ENCODE measurements at places on chromosomes 13 and 19. TPM values are rescaled to one million over a fixed set of nuclear protein-coding genes. Genes with fewer than 3 reads are reported as not detected.

Gene LIG4
- total RNA-seq: 9.4 TPM

Gene SIRT6
- 29.6 TPM for total RNA-seq

Gene ZNF135
- 10.9 TPM for total RNA-seq

Gene SRRM5
- not detected for total RNA-seq

Gene RNF17
- total RNA-seq: not detected

Gene POMP
- 85.0 TPM for total RNA-seq

Gene MADCAM1
- total RNA-seq: not detected

Gene ATCAY
- total RNA-seq: not detected

Gene POLR2E
- 200 TPM for total RNA-seq

- DNase-seq: no peak
These were observed 27.3 kb upstream of the SLC7A10 start for GRCh38 chr19:33252971-33253370.

DNA sequence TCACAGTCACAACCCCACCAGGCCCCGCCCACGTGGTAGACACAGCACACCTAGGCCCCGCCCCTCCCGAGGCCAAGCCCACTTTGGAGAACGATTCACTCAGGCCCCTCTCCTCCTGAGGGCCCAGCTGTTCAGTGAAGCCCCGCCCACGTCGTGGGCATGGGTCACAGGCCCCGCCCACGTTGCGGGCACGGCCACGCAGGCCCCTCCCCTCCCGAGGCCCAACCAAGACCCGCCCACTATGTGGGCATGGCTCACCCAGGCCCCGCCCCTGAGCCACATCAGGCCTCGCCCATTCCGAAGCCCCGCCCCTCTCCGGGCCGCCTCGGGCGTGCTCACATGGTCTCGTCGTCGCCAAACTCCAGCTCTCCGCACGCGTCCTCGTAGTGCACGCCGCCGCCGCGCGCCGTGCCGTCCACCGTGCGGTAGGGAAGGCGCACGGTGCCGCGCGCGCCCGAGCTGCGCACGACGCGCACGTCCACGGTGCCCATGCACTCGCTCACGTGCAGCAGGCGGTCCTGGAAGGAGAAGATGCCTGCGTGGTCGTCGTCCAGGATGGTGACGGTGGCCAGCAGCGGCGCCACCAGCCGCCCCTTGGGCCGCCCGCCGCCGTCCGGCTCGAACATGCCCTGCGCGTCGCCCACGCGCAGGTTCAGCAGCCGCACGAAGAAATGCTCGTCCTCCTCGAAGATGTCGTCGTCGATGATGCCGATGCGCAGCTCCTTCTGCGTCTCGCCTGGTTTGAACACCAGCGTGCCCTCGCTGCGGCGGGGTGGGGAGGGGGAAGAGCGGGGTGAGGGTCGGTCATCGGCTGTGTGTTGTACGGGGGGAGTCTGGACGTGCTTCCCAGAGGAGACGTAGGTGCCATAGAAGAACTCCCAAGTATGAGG is 24.0 kb downstream of the SLC8A2 start:
- no peak for DNase-seq

- no peak for DNase-seq
These were observed 20.2 kb downstream of the HIPK4 start for GRCh38 chr19:40369797-40370196.

DNA sequence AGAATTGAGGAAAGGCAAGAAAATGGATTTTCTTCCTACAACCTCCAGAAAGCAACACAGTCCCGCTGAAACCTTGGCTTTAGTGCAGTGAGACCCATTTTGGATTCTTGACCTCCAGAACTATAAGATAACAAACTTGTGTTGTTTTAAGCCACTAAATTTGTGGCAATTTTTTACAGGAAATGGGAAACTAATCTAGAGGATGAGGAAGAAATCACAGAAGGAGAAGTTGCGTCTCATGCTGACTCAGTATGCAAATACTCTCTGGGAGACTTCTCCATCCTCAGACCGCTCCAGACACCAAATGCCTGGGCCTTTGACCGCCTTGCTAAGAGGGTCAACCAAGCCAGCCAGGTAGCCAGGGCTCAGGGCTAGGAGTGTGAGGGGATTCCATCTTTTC is 13.1 kb upstream of the CEACAM16 start:
- DNase-seq: no peak

DNA sequence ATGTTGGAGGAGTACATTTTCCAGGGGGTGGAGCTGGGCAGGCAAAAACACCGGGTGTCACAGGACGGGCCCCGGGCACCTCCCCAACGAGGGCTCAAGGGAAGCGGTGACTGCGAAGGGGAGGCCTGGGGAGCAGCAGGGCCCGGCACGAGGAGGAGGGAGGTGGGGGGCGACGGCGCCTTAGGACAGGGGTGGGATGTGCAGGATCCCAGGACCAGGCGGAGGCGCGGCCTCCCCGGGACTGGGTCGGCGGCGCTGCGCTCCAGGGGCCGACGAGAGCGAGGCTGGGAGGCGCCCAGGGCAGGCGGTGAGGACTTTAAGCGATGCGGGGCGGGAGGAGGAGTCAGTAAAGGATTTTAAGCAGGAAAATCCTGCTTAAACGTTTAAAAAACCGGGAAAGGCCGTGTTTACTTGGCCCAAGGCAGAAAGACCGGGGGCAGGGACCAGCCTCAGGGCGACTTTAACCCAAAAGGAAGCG is 427 bp downstream of the ZNF160 start:
- DNase-seq: no peak

DNA sequence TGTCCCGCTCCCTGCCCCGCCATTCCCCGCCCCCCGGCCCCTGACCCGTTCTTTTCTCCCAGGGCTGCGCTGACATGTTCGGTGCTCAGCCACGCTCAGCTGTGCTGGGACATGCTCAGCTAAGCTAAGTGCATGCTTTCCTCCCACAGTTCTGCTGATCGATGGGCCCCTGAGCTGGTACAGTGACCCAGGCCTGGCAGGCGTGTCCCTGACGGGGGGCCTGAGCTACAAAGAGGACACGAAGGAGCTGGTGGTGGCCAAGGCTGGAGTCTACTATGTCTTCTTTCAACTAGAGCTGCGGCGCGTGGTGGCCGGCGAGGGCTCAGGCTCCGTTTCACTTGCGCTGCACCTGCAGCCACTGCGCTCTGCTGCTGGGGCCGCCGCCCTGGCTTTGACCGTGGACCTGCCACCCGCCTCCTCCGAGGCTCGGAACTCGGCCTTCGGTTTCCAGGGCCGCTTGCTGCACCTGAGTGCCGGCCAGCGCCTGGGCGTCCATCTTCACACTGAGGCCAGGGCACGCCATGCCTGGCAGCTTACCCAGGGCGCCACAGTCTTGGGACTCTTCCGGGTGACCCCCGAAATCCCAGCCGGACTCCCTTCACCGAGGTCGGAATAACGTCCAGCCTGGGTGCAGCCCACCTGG is 3.7 kb downstream of the TNFSF9 start:
- no peak for DNase-seq

- DNase-seq: peak; percentile 71
These were observed 5.8 kb downstream of the MLLT1 start for GRCh38 chr19:6273701-6274601.

- DNase-seq: no peak
These were observed 84.5 kb downstream of the SPRY2 start for GRCh38 chr13:80256352-80256932.

GRCh38 chr13:109389892-109390345 is 396.5 kb downstream of the IRS2 start:
- no peak for DNase-seq

DNA sequence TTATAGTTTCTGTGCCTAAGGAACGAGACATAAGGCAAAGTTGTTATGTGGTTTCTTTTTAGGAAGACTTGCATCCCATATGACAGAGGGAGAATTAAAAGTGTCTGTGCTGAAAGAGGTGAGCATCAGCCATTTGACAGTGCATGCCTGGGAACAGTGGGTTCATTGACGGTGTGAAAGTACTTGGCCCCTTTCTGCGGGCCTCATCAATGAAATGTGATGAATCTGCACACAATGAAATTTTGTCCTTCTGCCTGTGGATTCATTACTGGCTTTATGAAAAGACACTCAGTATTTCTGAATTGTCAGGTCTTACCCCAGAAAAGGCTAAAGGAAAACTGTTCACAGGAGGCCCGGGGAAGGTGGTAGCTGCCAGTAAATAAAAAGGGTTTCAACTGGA is 295.8 kb downstream of the FOXO1 start:
- no peak for DNase-seq

DNA sequence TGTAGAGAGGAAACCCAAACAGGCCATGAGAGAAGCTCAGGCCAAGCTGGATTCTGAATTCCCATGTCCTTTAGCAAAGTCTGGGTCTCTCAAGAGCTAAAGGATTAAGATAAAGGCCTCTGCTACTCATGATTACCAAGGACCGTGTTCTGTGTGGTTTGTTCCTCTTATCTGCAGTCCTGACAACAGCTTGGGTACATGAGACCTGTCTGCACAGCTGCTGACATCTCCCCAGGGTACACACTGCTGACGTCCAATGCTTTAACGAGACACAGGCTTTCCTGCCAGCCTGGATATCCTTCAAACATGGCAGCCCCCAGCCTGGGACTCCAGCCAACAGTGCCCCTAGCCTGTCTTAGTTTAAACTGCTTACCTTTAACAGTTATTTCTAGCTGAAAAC is 211.0 kb downstream of the SLC7A1 start:
- DNase-seq: no peak

DNA sequence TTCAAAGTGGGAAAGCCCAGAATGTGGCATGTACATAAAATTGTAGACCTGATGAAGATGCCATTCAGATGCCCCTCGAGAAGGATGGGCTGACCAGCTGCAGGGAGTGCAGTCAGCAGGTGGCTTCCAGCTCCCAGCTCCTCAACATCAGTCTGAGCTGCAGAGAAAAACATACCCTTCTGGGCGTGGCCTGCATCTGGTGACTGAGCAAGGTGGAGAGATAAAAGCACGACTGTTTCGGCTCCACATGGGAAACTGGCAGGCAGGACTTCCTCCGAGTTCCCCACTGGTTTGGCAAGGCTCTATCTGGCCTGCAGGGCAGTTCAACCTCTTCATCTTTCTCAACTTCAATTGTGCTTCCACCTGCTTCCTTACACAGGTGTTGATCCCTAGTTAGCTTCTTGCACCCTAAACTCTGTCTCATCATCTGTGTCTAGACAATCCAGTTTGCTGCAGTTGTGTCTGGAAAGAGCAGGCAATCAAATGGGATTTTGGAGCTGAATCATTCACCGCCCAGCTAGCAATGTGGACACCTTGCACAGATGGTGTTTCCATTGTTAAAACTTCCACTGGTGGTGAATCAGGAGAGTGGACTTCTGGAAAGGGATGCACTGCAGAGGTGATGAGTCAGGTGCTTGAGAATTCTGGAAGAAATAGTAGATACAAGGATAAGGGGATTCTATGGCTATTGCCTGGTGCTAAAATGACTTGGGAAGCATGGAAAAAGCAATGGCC is 56.8 kb downstream of the POLR1D start:
- DNase-seq: no peak

GRCh38 chr13:98175823-98176222 is 1.2 kb downstream of the RNF113B start:
- no peak for DNase-seq

DNA sequence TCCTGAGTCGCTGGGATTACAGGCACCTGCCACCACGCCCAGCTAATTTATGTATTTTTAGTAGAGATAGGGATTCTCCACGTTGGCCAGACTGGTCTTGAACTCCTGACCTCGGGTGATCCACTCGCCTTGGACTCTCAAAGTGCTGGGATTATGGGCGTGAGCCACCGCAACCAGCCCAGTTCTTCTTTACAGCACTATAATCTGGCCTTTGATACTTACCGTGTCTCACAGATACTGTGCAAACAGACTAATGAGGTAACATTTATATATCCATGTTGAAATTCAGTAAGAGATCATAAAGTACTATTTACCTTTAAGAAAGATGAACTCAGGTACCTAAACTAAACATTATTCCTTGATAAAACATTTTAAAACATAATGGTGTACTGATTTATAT is 121.8 kb upstream of the PRR20A start:
- DNase-seq: no peak

GRCh38 chr13:48910686-48911085 is 65.0 kb upstream of the FNDC3A start:
- DNase-seq: no peak

DNA sequence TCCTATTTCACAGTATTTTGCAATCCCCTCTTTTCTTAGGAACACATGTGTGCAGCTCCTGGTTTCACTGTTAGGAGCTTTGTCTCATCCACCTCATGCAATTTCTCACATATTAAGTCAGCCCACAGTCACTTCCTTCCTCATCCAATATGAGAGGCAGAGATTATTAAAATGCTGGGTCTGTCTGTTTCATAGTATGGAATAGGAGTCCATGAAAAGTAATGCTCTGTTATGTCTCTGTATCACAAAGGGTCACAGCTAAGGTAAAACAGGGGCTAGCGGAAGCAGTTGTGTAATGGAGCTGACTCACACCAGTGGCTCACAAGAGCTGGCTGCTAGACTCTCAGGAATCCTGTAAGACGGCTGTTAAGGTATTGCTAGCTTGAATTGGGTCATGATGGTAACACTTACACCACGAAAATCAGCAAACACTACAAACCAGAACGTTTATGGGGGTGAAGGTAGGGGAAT is 216.5 kb downstream of the EFNB2 start:
- DNase-seq: no peak

- no peak for DNase-seq
These were observed 45.5 kb downstream of the LYL1 start for GRCh38 chr19:13057147-13057572.

DNA sequence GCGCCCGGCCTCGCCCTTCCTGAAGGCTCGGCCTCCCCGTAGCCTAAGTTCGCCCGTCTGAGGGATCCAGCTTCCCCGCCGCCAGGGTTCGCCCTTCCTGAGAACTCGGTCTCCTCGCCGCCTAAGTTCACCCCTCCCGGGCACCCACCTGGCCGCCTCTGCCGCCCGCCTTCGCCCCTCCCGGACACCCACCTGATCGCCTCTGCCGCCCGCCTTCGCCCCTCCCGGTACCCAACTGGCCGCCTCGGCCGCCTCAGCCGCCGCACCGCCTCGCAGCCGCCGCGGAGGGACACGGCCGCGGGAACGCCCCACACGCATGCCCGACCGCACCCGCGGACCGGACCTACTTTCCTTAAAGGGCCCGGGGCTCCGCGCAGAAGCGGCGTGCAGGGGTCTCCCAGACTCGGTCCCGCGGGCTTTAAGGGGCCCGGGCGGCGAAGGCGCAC is at the start of gene MOB3A:
MOB3A (minus strand) TSS at position 293 of the 446 bp plus-strand sequence. CDS start 17,766 bp downstream, outside the sequence.
- DNase-seq: peak; percentile 72

DNA sequence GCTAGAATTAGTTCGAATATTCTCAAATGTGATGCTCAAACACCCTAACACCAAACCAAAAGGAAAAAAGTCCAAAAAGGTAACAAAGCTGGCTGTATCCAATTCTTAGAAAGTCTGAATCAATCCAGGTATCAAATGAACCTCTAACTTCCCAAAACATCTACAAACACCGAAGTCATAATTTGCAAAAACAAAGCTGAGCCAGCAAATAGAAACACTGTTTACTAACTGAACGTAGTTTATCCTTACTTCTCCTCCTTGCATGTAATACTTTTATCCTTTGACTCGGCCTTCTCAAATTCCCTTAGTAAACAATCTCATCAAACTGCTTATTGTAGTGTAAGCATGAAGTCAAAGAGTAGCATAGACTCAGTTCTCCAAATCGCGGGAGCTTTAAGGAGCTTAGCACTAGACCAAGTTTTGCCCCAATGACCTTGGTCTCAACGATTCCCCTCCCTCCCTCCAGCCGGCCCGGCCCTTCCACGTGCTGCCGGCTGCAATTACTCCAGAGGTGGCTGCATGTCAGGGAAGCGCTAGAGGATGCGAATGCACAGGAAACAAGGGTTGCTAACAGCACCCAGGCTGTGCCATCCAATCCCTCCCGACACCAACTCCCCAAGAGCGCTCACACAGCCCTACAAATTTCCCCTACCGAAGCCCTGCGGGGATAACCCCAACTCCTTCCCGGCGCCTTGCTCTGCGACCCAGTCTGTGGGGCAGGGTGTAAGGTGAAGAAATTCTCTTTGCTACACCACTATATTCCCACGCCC is 693 bp downstream of the XPO4 start:
- DNase-seq: no peak

- no peak for DNase-seq
These were observed 84.2 kb downstream of the COL4A2 start for GRCh38 chr13:110391273-110391672.

Data from omental fat pad (tissue), 4 donors.